Naive thymus-derived CD8-positive, alpha-beta T cell (primary cell): ENCODE measurements at places on chromosomes 7 and 10.

DNA sequence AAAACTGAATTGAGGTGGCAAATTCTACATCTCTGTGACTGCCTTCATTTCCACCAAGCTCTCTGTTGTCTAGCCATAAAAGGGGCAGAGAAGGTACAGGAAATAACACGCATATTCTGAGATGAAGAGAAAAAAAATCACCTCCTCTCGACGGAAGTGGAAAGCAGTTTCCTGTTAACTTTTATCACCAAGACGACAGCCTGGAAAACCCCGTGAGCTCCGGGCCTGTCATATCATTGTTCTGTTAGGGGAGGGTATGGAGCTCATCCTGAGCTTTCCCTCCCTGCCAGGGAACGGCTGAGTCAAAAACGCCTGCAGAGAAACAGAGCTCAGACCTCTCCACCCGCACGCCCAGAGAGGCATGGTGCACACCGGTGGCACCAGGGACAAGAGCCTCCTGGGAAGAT, 200.3 kb downstream of the PRPF18 start:
- H3K27me3 ChIP-seq = no peaks in the 10 kb centered on the region
- H3K36me3 ChIP-seq = no peaks in the 10 kb centered on the region
- DNase-seq = peak; percentile 59
- peak overlapping the region; percentile 71 for H3K4me3 ChIP-seq
- no peak overlapping the region for H3K27ac ChIP-seq
- H3K4me1 ChIP-seq = peaks cover 23% of the 10 kb centered on the region

GRCh38 chr10:79084012-79084971, 15.5 kb downstream of the ZMIZ1 start:
- peaks cover 80% of the 10 kb centered on the region for H3K4me1 ChIP-seq
- H3K4me3 ChIP-seq = no peak overlapping the region
- peak overlapping the region; percentile 20 for H3K27ac ChIP-seq
- H3K27me3 ChIP-seq = peaks cover 2% of the 10 kb centered on the region
- H3K36me3 ChIP-seq = no peaks in the 10 kb centered on the region
- DNase-seq = peak; percentile 16

DNA sequence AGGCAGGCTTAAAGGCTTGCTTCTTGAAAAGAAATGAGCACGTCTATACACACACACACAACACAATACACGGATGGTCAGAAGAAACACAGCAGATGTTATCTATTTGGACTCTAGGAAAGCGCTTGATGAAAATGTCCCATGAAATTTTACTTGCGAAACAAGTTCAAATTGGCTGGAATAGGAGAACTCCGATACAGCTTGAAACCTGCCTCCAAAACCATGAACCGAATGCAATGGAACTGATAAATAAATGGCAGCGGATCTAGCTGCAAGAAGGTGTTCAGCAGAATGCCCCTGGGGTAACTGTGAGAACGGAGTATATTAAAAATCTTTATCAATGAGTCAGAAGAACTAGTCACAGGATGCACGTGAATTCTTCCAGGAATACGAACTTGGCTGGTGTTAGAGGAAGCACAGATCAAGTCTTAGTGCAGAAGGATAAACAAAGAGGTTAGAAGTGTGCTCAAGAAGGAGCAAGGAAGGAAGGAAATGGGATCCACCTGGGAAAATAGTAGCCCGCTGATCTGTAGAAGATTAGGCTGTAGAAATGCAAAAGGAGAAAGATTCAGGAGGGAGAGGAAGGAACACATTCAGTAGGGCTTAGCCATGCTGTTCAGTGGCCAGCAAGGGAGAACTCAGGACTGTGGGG, 142.0 kb upstream of the PRKCQ start:
- no peak overlapping the region for H3K27ac ChIP-seq
- H3K4me3 ChIP-seq = no peak overlapping the region
- no peak for DNase-seq
- H3K4me1 ChIP-seq = no peaks in the 10 kb centered on the region
- peaks cover 60% of the 10 kb centered on the region for H3K27me3 ChIP-seq
- no peaks in the 10 kb centered on the region for H3K36me3 ChIP-seq

DNA sequence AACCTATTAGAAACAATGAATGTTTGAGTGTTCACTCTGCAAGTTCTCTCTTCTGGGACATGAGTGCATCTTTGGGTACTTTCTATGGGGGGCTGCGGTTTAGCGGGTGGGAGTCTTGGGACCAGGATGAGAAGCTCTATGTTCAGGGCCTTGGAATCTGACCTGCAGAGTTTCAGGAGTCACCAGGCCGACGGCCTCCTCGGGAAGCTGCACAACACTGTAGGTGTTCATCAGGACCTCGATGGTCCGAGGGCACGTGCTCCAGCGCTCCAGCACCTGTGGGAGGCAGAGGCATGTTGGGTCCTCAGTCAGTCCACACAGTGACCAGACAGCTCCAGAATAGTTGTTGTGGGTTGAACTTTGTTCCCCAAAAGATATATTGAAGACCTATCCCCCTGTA, 8.9 kb upstream of the GBX1 start:
- H3K27me3 ChIP-seq = peaks cover 66% of the 10 kb centered on the region
- H3K27ac ChIP-seq = no peak overlapping the region
- DNase-seq = no peak
- no peaks in the 10 kb centered on the region for H3K36me3 ChIP-seq

- no peak overlapping the region for H3K27ac ChIP-seq
- H3K4me3 ChIP-seq = peak overlapping the region; percentile 31
- H3K4me1 ChIP-seq = peaks cover 7% of the 10 kb centered on the region
- DNase-seq = no peak
Measured at GRCh38 chr10:23694446-23694920, 255.6 kb downstream of the OTUD1 start.

DNA sequence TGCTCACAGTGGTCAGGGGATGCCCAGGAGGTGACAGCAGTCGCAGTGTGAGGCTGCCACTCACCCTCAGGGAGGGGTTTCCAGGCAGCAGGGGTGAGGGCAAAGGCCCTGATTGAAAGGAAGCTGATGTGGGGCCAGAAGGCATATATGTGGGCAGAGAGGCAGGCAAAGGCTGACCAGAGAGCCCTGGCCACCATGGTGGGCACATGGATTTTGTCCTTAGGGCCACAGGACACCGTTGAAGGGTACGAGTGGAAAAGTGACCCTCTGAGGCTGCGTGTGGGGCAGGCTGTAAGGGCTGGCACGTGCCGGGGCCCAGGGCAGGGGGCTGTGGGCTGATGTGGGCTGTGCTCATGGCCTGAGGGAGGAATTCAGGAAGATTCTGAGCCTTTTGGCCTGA, 57.5 kb upstream of the ZNF32 start:
- no peaks in the 10 kb centered on the region for H3K36me3 ChIP-seq
- no peak for DNase-seq
- no peak overlapping the region for H3K27ac ChIP-seq
- no peak overlapping the region for H3K4me3 ChIP-seq

- no peaks in the 10 kb centered on the region for H3K4me1 ChIP-seq
- H3K27me3 ChIP-seq = peaks cover 7% of the 10 kb centered on the region
- no peak for DNase-seq
- H3K27ac ChIP-seq = no peak overlapping the region
- no peak overlapping the region for H3K4me3 ChIP-seq
Measured at GRCh38 chr7:48289656-48290055, 118.4 kb downstream of the ABCA13 start.

GRCh38 chr7:39924122-39924521, 25.9 kb upstream of the CDK13 start:
- no peak for DNase-seq
- no peaks in the 10 kb centered on the region for H3K27me3 ChIP-seq
- no peaks in the 10 kb centered on the region for H3K4me1 ChIP-seq
- H3K36me3 ChIP-seq = no peaks in the 10 kb centered on the region
- H3K4me3 ChIP-seq = no peak overlapping the region

DNA sequence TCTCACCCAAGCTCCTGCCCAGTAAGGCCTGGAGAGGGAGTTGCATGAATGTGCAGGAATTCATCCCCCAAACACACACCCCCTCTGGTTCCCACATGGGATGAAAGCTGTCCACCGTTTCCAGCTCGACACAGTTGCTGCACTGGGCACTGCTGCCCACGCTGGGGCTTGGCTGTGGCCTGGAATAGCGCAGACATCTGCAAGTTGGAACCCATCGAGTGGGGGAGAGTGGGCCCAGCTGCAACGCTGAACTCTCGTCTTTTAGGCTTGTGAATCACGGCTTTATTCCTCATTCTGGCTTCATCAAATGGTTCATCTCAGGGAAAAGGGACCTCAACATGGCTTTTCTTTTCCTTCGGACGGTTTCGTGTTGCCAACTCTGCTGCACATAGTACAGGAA, 264.7 kb downstream of the DNAJB6 start:
- no peak overlapping the region for H3K27ac ChIP-seq
- H3K36me3 ChIP-seq = no peaks in the 10 kb centered on the region
- DNase-seq = no peak
- no peak overlapping the region for H3K4me3 ChIP-seq
- H3K4me1 ChIP-seq = no peaks in the 10 kb centered on the region
- H3K27me3 ChIP-seq = peaks cover 4% of the 10 kb centered on the region

- no peak overlapping the region for H3K27ac ChIP-seq
- DNase-seq = no peak
- no peaks in the 10 kb centered on the region for H3K4me1 ChIP-seq
- H3K4me3 ChIP-seq = no peak overlapping the region
- H3K27me3 ChIP-seq = peaks cover 15% of the 10 kb centered on the region
- no peaks in the 10 kb centered on the region for H3K36me3 ChIP-seq
Measured at GRCh38 chr7:35430547-35431153, 176.8 kb upstream of the TBX20 start.

DNA sequence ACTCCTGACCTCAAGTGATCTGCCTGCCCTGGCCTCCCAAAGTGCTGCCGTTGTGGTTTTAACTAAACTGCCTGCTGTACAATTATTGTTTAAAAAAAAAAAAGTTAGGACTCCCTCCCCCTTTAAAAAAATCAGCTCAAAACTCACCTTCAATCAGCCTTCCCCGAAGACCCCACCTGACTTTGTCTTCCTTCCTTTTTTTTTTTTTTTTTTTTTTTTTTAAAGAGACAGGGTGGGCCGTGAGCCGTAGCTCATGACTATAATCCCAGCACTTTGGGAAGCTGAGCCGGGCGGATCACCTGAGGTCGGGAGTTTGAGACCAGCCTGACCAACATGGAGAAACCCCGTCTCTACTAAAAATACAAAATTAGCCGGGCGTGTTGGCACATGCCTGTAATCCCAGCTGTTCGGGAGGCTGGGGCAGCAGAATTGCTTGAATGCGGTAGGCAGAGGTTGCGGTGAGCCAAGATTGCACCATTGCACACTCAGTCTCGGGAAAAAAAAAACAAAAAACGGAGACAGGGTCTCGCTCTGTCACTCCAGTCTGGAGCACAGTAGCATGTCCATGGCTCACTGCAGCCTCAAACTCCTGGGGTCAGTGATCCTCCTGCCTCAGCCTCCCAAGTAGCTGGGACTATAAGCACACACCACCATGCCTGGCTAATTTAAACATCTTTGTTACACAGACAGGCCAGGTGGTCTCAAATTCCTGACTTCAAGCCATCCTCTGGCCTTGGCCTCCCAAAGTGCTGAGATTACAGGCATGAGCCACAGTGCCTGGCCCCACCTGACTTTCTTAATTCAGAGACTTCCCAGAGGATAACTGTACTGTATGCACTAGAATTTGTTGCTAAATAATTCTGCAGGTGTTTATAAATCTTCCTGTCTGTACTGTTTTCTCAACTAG, 3.2 kb downstream of the FIS1 start:
- DNase-seq = no peak
- H3K27ac ChIP-seq = no peak overlapping the region
- no peak overlapping the region for H3K4me3 ChIP-seq
- no peaks in the 10 kb centered on the region for H3K27me3 ChIP-seq
- H3K36me3 ChIP-seq = peaks cover 23% of the 10 kb centered on the region

DNA sequence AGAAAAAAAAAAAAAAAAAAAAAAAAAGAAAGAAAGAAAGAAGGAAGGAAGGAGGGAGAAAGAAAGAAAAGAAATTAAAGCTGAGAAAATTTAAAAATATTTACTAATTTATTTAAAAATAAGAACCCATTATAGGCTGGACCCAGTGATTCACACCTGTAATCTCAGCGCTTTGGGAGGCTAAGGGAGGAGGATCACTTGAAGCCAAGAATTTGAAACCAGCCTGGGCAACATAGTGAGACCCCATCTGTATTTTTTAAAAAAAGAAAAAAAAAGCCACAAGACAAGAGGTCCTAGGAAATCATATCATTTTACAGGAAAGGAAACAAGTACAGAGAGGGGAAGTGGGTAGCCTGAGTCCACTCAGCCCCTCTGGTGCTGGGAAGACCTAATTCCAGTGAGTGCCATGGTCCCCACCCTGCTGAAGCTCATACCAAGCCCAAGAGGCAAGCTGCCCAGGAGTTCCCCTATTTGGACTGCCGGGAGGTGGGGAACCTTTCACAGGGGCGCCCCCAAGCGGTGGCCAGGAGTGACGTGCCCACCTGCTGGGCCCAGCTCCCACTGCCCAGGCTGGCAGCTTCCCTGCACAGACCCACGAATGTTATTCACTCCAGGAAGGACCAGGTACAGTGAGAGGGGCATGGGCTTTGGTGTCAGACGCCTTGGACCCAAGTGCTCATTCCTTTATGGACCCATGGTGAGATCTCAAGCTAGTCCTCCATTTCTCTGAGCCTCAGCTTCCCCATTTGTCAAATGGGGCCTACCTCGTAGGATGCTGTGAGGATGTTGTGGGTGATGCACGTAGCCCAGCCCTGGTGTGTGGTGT, 133.6 kb downstream of the ZMIZ1 start:
- no peak overlapping the region for H3K27ac ChIP-seq
- peaks cover 22% of the 10 kb centered on the region for H3K36me3 ChIP-seq
- no peak overlapping the region for H3K4me3 ChIP-seq
- no peaks in the 10 kb centered on the region for H3K4me1 ChIP-seq
- DNase-seq = peak; percentile 17

GRCh38 chr10:117188371-117188770, 8.9 kb upstream of the KCNK18 start:
- H3K4me3 ChIP-seq = no peak overlapping the region
- no peak for DNase-seq
- H3K27me3 ChIP-seq = peaks cover 6% of the 10 kb centered on the region
- H3K36me3 ChIP-seq = no peaks in the 10 kb centered on the region

DNA sequence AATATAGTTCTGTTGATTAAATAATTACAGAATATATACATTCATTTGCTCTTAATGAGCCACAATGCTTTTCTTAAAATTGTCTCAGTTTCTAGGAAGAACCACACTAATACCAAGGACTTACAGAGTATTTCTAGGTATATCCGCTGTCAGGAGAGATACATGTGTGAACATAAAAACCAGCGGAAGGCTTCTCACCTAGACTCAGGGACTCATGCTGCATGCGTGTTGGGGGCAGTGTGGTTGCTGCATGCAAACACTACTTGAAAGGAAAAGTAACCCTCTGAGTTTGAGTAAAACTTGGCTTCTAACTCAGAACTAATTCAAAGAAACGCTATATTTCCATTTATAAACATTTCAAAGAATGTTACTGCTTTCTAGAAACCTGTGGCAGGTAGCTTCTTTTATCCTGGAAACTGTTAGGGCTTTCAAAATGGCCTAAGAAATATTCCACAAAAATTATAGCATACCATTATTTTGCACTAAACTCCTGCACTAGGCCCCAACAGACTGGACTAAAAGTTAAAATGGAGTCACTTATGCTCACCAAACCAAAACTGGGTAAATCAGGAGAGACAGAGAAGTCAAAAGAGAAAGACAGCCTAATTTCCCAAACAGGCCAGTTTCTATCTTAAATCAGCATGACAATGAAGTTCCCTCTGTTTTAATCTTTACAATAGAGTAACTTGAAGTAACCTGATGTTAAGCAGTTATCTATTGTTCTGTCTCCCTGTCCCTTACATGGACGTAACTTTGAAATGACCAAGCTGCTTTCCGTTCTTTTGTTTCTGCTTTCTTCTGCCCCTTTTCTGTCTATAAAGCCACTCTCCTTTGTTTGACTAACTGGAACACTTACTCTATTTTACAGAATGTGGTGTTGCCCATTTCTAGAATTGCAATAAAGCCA, 95.2 kb upstream of the FAM133B start:
- peak overlapping the region; percentile 89 for H3K27ac ChIP-seq
- no peaks in the 10 kb centered on the region for H3K36me3 ChIP-seq
- DNase-seq = peak; percentile 44
- H3K27me3 ChIP-seq = no peaks in the 10 kb centered on the region
- peak overlapping the region; percentile 25 for H3K4me3 ChIP-seq
- peaks cover 66% of the 10 kb centered on the region for H3K4me1 ChIP-seq
